ENCODE measurements at places on chromosomes 5 and 9. TPM values are rescaled to one million over a fixed set of nuclear protein-coding genes. Genes with fewer than 3 reads are reported as not detected.

The GPR21 gene
- polyA plus RNA-seq: 2.5 TPM

The RIOK2 gene
- polyA plus RNA-seq: 82.9 TPM

The OR2V1 gene
- polyA plus RNA-seq: not detected

The NDUFAF2 gene
- 107 TPM for polyA plus RNA-seq

The CAVIN4 gene
- polyA plus RNA-seq: 0.11 TPM

The PLAC8L1 gene
- not detected for polyA plus RNA-seq

The CTNND2 gene
- 35.0 TPM for polyA plus RNA-seq

The PCDHB15 gene
- 30.0 TPM for polyA plus RNA-seq

The SLCO4C1 gene
- polyA plus RNA-seq: 0.90 TPM

The UNC13B gene
- 6.6 TPM for polyA plus RNA-seq

The XRCC4 gene
- polyA plus RNA-seq: 34.8 TPM

The SARDH gene
- not detected for polyA plus RNA-seq

The PCDHB5 gene
- 2.1 TPM for polyA plus RNA-seq

The SPAAR gene
- polyA plus RNA-seq: 0.52 TPM

The HRCT1 gene
- polyA plus RNA-seq: not detected

The RASGEF1C gene
- polyA plus RNA-seq: not detected

The DMGDH gene
- 0.10 TPM for polyA plus RNA-seq

The CCNO gene
- polyA plus RNA-seq: 1.1 TPM

The LCN6 gene
- polyA plus RNA-seq: not detected

The TXNDC8 gene
- polyA plus RNA-seq: not detected

The SPINK5 gene
- polyA plus RNA-seq: 0.23 TPM

The OLFML2A gene
- 0.13 TPM for polyA plus RNA-seq

The LIFR gene
- polyA plus RNA-seq: 8.8 TPM

The PRUNE2 gene
- polyA plus RNA-seq: 18.6 TPM

The PCDHA7 gene
- polyA plus RNA-seq: 0.39 TPM

The SDHA gene
- polyA plus RNA-seq: 131 TPM

The FBN2 gene
- 0.03 TPM for polyA plus RNA-seq

The SH3PXD2B gene
- 1.6 TPM for polyA plus RNA-seq

The QRFP gene
- not detected for polyA plus RNA-seq

The FOXD4L3 gene
- polyA plus RNA-seq: not detected

The CER1 gene
- not detected for polyA plus RNA-seq
